ENCODE measurements at places on chromosomes 1 and 21. TPM values are rescaled to one million over a fixed set of nuclear protein-coding genes. Genes with fewer than 3 reads are reported as not detected.

DNA sequence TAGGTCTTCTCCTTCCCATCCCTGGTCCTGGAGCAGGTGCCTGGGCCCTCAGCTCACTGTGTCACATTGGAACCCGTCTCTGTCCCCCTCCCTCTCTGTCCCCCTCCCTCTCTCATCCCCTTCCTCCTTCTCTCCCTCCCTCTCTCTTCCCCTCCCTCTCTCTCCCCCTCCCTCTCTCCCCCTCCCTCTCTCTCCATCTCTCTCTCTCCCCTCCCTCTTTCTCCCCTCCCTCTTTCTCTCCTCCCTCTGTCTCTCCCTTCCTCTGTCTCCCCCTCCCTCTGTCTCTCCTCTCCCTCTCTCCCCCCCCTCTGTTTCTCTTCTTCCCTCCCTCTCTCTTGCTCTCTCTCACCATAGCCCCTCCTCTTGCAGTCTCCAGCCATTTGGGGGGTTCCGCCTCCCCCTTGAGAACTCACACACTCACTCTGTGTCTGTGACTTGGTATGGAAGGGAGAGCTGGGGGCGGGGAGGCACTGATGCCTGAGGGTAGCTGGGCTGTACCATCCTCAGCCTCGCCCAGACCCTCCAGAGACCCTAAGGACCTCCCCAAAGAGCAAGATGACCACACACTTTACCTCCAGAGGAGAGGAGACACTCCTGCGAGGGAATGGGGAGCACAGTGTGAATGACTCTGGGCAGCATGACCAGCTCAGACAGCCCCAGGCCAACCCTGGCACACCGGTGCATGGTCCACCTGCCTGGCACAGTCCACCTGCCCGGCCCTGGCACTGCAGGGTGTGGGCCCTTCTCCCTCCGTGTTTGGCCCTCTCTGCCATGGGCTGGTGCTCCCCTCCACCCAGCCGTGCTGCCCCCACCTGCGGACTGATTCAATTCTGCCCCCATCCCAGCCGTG, 102.8 kb upstream of the ARHGEF16 start:
- no peak for DNase-seq

DNA sequence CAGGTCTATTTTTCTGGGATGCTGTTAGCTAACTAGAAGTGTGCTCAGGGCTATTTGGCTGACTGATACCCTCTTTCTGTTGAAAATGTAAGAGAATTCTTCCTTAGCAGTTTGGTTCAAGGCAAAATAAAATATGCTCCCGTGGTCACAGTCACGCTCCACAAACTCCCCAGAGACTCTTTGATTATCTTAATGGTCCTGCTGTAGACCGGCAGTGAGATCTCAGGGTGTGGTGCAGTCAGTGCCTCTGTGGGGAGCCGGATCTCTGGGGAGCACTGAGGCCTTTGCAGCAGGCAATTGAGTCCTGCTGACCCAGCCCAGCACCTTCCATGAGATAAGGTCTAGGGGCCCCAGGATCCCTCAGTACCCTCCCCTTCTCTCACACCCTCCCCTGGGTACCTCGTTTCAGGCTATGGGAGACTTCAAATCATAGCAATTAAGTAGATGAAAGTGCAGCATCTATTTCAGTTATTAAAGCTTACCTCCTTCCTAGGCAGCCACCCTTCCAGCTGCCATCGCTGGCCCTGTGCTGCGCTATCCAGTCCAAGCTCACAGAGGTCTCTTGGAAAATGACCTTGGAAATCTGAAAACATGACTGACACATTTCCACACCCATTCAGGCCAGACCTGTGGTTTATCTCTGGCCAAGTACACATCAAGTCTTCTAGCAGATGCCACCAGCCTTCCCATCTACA, 98.1 kb downstream of the SEC16B start:
- no peak for DNase-seq

The TMEM69 gene
- total RNA-seq, result 29.1 TPM

DNA sequence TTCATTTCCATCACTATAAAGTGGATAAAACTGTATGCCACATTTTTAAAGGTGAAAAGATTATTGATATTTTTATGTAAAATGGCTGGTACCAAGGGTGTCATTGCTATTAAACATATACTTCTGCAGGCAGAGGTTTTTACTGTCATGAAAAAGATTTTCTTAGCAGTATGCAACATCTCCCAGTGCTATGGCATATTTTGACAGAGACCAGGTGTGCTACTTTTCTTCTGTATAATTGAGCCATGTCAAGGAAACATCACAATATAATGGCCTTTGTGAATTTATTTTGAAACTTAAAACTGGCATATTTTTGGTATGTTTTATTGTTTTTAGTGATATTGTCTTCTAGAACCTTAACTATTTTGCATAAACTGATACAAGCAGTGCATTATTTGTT, 216.6 kb upstream of the C1orf105 start:
- DNase-seq, result no peak

DNA sequence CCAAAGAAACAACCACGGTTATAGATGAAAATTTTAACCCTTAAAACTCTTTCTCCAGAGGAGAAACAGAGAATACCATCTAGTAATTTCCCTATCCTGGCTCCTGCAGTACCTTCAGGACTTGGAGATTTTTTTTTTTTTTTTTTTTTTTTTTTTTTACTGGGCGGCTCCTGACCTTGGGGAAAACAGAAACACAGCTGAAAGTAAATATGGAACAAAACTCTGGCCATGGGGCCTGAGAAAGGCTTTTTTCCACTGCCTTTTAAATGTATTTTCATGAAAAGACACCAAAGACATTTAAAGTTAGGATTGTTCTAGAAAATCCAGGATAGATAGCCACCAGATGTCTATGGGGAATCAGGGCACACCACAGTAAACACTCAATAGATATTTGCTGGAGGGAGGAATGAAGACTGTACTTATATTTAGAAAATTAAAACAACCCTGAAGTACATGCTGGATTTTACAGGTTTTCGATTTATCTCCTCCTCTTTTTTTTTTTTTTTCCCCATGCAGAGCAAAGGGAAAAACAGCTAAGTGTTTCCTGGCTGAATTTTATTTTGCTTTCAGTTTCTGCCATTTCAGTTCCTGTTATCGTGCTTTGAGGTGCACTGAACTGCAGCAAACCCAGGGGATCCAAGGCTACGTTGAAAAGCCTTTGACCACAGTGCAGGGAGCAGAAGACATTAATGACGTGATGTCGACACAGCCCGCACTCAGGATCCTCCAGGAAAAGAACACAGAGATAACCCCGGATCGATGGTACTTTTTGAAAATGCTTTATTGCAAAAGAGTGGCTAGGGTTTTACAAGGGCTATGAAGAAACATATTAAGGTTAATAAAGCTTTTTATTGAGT, 35.7 kb upstream of the CNN3 start:
- DNase-seq, result no peak

The SUSD4 gene
- total RNA-seq, result 4.2 TPM

DNA sequence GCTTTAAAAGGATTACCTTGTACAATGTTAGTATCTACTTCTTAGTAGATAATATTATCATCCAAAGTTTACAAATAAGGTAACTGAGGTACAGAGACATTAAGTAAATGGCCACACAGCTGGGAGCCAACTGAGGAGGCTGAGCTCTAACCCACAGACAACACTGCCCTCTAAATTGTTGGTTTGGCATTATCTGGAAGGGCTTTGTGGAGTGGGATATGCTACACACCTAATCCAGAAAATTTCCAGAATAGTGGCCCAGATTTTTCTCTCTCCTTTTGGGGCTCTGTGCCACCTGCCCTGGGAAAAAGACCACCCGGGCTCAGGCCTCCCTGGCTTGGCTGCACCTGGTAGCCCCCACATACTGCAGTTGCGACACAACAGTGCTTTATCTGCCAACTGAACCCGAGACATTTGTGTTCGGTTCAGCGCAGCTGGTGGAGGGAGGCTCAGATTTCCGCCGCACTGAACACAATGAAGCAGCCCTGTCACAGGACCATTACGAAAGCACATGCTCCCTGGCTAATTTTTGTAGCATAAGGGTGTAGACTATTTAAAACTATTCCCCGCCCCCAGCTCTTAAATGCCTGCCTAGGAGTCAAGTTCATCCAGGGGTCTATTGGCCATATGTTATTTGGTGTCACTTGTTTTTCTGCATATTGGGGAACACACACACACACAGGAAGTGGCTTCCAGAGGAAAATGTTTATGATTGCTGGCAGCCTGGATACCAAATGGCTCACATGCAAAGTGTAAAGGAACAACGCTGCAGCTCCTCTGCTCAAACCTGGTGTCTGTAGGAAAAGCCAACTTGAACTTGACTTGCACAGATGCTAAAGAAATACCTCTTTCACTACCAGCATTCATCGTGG, 92.3 kb upstream of the ESRRG start:
- no peak for DNase-seq

GRCh38 chr1:101310506-101310905, 73.7 kb downstream of the S1PR1 start:
- no peak for DNase-seq

The S100A12 gene
- total RNA-seq, result not detected

The TSPAN1 gene
- not detected for total RNA-seq

The VHLL gene
- not detected for total RNA-seq

- no peak for DNase-seq
Measured at GRCh38 chr1:161235957-161236775, 1.8 kb downstream of the NR1I3 start.

DNA sequence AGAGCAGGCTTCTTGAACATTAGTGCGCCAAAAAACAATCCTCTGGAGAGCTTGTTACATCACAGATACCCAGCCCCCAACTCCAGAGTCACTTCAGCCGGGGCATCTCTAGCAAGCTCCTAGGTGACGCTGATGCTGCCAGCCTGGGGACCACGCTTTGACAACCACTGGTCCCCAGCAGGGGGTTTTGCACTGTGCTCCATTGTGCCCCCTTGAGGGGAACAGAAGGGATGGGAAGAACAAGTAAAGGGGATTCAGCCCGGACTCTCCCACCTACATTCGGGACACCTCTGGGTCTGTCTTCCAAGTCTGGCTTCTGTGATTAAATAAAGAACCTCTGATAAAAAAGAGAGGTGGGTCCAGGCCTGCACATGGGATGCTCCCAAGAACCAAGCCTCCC, 60.4 kb downstream of the ATP5PO start:
- peak; percentile 45 for DNase-seq

GRCh38 chr1:165884690-165885304, 57.4 kb downstream of the UCK2 start:
- no peak for DNase-seq

GRCh38 chr1:68101829-68102228, 51.4 kb upstream of the DIRAS3 start:
- no peak for DNase-seq

The TGFB2 gene
- not detected for total RNA-seq

DNA sequence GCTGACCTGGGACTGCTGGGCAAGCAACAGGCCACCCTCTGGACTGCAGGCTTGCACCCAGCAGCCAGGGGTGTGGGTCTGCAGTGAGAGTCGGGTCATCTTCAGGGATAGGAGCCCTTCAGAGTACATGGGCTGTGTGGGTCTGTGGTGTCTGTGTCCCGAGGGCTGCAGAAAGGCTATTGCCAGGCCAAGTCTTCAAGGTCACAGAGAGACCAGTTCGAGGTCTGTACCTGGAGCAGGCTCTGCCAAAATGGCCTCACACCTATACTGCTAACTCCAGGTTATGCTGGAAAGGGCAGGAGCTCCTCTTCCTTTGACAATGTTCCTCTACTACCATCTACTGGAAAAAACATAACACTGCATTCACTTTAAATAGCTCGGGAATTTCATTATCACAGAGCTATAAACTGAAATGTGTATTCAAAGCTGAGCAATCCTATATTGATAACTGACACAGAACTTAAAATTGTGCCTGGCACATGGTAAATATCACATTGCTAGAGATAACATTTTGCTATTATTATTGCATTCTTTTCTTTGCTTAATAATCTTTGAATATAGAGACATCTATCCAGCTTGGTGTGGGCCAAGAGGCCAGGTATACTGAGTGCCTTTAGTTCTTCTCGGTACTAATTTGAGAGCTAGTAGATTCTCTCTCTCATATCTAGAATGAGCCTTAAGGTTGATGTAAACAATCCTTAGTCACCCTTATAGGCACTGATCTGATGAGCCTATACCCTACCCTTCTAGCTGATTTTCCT, 6.9 kb upstream of the DNAH14 start:
- peak; percentile 61 for DNase-seq

DNA sequence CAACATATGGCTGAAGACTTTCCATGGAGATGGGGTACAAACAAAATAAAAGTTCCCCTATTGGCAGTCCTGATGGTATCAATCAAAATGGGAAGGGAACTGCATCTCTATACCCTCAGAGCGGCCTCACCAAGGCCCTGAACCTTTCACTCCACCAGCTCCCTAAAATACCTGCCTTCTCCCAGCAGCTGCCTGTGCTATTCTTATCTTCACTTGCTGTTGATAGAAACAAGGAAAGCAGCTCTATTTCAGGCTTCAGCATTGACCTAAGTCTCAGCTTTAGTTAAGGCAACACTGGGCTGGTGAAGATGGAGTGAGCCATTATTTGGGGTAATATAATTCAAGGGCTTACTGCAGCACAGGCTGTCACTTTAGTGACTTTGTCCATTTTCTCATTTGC, 21.7 kb upstream of the PIGC start:
- DNase-seq, result no peak

DNA sequence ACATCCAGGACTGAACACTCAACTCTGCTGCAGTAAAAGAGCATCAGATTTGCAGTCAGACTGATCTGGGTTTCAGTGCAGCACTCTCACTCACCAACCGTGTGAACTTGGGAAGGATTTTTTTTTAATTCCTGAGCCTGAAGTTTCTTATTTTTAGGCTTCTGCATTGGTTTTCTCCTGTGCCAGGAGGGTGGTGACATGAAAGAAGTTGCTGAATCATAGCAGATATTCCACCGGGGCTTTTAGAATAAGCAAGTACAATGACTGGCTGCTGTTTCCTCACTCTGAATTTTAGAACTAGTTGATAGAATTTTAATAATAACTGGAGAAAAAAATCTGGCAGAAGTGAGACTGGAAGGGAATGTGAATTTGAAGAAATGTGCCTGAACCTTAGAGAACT, 11.6 kb downstream of the ADAM30 start:
- DNase-seq, result no peak

- DNase-seq, result no peak
Measured at GRCh38 chr1:206737729-206738201, 32.8 kb upstream of the IL19 start.

The CPLANE2 gene
- 7.7 TPM for total RNA-seq

GRCh38 chr1:36652586-36652985, 169.9 kb upstream of the CSF3R start:
- no peak for DNase-seq

GRCh38 chr1:201697174-201697573, 131.8 kb upstream of the IPO9 start:
- DNase-seq, result no peak

GRCh38 chr1:228048659-228049298, 33.7 kb upstream of the ARF1 start:
- DNase-seq, result no peak

The FCRL5 gene
- total RNA-seq, result 1.1 TPM

DNA sequence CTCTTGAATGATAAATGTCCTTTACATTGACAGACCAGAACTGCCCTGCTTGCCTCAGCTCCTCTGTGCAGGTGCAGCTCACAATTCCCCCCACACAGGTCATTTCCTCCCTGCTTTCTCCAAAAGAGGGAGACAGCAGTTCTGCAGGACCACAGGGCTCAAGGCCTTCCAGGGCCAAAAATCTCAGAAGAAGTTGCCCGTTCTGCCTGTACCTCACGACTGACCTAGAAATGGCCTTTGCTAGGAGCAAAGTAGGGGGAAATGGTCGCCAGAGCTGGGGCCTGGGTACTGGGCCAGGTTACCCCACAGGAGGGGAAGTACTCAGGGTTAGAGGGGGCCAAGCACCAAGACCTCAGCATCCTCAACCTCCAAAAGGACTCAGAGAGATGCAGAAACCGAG, 11.1 kb downstream of the RNU1-2 start:
- DNase-seq, result no peak

- peak; percentile 61 for DNase-seq
Measured at GRCh38 chr1:212557739-212558692, 50.5 kb upstream of the ATF3 start.

All from H9 (cell line).